ENCODE measurements at places on chromosomes 4 and X.

- peak; percentile 12 for DNase-seq
Observed at GRCh38 chrX:65985922-65986588, 53.8 kb downstream of the VSIG4 start.

- no peak for DNase-seq
Observed at GRCh38 chr4:36278789-36279188, 2.6 kb upstream of the DTHD1 start.

DNA sequence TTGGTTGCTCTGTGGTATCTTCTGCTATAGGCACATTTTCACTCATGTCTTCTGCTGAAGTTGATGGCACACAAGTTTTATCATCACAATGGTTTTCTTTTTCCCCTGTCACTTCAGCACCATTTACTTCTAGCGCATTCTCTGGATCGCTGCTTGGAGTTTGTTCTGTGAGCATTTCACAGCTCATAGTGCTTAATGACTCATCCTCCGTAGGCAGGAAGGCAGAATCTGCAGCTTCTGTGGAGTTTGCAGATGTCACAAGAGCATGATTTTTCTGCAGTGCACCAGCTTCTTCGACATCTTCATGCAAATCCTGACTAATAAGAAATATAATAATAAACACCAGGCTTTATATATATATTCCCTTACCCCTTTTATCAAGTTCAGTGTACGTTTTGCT is 83.6 kb downstream of the CHM start:
- no peak for DNase-seq

GRCh38 chrX:70172221-70172620 is 5.1 kb upstream of the DGAT2L6 start:
- DNase-seq = no peak

GRCh38 chr4:183945741-183946140 is 40.6 kb downstream of the STOX2 start:
- DNase-seq = no peak

DNA sequence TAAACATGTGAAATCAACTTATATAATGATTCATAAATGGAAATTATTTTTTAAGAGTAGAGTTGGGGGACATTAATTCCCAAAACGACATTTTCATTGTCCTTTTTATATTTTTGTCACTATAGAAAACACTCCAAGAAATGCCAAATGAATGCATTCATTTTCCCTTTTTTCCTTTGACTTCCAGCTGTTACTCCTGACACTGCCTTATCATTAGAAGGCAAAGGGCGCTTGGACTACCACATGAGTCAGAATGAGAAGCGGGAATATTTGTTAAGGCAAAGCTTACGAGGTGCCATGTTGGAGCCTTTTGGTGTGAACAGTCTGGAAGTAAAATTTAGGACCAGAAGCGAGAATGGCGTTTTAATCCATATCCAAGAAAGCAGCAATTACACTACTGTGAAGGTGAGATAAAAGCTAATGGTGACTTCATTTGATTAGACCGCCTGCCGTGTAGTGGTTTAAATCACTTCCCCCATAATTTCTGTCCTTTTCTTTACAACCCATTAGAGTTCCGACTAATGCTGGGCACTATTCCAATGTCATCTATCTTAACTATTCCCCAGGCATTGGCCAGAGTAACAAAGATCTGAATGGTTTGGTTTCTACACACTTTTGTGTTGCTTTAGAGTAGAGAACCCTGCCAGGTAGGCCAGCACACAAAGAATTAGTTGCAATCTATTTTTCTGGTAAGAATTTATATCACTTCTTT is 166.7 kb downstream of the FAT4 start:
- no peak for DNase-seq

DNA sequence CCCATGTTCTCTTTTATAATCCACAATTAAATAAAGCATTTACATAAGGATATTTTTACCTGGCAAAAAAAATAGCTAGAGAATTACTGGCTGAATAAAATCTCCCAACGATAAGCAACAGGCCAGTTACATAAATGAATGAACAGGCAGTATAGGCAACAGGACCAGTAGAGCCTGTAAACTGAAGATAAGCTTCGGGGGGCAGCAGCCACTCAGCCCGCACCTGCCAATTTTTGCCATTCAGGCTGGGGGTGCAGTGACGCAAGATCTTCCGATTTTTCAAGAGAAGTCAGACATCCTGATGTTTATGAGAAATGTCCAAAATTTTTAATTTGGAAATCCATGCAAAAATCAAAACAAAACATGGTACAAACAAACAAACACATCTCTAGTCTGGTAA is 49.0 kb upstream of the CDKN2AIP start:
- DNase-seq = no peak

- peak; percentile 41 for DNase-seq
Observed at GRCh38 chrX:153662266-153662665, 11.3 kb downstream of the PNCK start.

DNA sequence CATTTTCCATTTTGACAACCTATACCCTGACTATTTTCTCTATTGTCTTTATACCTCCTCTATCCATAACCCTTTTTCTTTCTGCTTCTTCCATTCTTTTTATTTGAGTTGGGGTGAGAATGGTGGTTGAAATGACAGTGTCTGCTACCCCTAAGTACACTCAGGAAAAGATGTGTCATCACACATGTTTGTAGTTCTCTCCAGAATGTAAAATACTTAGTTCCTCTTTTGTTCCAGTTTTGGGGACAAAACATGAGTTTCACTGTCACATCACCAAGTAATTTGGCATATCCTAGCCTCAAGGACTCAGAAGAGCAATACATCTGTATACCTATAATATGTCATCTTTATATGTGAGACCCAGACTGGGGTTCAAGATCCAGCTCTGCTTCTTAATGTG is 90.3 kb downstream of the COMMD8 start:
- no peak for DNase-seq

GRCh38 chrX:3509934-3510333 is 163.5 kb upstream of the MXRA5 start:
- no peak for DNase-seq

- peak; percentile 18 for DNase-seq
Observed at GRCh38 chrX:154486396-154487207, at the start of gene UBL4A. Gene UBL4A (minus strand): TSS chrX:154486615. CDS start chrX:154486584, 31 bp downstream.

- DNase-seq = no peak
Observed at GRCh38 chr4:15396157-15396800, 31.6 kb upstream of the C1QTNF7 start.

DNA sequence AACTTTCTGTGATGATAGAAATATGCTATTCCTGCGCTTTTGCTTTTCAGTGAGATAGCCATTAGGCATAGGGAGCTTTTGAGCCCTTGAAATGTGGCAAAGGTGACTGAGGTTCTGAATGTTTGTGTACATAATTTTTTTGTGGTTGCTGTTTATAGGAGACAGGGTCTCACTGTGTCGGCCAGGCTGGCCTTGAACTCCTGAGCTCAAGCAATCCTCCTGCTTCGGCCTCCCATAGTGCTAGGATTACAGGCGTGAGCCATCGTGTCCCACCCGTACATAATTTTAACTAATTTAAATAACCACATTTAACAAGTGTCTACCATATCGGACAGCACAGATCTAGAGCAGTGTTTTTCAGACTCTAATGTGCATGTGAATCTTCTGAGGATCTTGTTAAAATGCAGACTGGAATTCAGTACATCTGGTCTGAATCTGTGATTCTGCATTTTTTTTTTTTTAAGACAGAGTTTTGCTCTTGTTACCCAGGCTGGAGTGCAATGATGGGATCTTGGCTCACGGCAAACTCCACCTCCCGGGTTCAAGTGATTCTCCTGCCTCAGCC is 45.3 kb downstream of the CASP6 start:
- no peak for DNase-seq

DNA sequence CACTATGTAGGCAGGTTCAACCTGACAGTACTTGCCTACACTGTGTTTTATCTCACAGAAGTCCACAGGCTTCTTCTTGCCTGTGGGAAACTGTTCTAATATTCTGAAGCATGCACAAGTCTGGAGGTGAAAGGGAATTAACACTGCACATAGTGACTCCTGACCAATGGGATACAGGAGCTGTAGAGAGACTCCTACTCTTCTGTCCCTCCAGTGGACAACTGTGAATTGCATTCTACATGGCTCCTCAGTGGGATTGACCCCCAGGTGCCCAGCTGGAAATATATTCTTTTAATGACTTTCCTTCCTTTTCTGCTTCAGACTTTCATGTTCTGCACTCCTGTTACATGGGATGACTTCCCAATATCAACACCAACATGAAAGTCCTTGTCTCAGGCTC is 8.2 kb upstream of the YIPF6 start:
- no peak for DNase-seq

GRCh38 chrX:145715641-145716138 is 101.9 kb upstream of the SLITRK2 start:
- DNase-seq = no peak

DNA sequence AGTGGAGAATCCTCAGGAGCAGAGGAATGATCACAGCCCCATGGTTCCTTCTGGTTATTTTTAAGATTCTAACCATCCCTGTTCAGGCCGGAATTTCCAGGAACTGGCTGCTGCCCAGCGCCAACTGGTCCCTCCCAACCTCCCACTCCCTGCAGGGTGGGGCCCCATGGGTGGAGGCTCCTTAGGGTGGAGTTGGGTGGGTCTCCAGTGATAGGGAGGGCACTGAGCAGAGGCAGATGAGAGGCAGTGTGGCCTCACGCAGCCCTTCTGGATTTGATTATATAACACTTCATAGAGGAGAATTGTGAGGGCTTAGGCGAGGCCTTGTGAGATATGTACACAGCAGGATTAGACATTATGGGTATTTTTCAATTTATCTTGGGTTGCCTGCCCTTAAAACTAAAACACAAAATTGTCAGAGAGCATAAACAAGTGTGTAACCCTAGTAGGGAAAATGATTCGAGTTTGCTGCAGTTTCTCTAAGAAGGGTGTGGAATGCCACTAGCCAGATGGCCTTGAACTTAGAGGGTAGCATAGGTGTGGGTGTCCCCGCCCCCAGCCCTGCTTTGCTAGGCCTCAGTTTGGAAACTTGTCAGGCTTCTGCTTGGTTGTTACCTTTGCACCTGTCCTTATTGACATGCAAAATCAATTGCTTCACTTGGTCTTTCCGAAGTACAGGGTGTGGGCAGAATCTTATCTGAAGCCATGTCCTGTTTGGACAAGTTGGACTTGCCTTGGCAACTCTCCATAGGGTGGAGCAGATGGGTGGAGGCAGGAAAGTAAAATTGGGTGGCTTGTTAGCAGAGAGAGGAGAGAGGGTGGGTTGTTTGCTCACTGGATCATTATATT is 9.4 kb downstream of the KLF3 start:
- DNase-seq = no peak

GRCh38 chr4:868421-868820 is 42.5 kb upstream of the CPLX1 start:
- DNase-seq = no peak

- DNase-seq = no peak
Observed at GRCh38 chr4:2745516-2745915, 10.6 kb downstream of the TNIP2 start.

- no peak for DNase-seq
Observed at GRCh38 chr4:48635310-48635709, 144.8 kb downstream of the FRYL start.

DNA sequence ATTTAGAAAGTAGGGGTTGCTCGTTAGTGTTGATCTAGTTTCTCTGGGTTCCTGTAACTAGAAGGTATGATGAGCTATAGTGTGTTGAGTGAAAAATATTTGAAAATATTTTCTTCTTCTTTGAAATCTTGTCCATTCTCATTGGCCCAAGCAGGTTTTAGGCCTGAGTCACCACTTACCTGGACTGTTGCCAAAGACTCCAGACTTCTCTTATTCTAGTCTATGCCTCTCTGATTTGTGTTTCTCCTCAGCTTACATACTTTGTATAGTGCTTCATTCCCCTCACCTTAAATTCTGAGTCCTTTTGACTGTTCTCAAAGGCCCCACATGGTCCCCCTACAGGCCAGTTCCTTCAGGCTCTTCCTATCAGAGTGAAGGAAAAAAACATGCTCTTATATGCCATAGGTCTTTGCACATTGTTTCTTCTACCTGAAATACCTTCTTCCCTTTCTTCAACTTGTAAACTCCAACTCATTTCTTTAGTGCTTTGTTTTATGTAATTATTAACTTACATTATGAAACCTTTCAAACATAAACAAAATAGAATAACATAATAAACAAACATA is 258.2 kb downstream of the PPP1R2C start:
- no peak for DNase-seq

GRCh38 chr4:22515888-22516541 is at the start of gene ADGRA3:
Gene ADGRA3 (minus strand): TSS chr4:22516066. CDS start chr4:22515784, 282 bp downstream.
- DNase-seq = no peak

DNA sequence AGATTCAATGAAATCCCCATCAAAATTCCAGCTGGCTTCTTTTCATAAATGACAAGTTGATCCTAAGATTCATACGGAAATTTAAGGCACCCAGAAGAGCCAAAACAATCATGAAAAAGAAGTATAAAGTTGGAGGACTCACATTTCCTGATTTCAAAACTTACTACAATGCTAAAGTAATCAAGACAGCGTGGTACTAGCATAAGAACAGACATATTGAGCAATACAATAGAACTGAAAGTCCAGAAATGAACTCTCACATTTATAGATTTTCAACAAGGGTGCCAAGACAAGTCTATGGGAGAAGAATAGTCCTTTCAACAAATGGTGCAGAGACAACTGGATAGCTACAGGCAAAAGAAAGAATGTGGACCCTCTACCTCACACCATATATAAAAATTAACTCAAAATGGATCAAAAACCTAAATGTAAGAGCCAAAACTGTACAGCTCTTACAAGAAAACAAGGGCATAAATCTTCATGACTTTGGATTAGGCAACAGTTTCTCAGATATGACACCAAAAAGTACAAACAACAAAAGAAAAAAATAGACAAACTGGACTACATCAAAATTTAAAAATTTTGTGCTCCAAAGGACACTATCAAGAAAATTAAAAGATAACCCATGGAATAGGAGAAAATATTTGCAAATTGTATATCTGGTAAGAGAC is 28.5 kb downstream of the SASH3 start:
- DNase-seq = no peak
